ENCODE measurements at places on chromosomes 2 and 18.

DNA sequence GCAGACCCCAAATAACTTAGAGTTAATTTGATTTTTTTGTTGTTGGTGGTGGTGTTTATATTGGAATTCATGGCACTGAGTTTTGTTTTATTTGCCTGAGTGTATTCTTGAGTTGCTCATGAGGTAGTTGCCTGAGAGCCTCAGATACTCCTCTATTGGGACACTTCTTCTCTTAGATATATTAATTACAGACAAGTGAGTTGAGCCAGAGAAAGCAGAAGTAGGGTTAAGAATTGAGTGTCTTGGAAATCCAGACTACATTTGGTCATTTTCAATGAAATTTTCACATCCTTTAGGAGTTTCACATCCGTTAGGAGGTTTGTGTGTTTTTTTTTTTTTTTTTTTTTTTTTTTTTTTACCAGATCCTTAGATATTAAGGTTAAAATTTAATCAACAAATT lies 29.0 kb downstream of the FMNL2 start:
- no peak for DNase-seq

- no peak for DNase-seq
Measured at GRCh38 chr2:48733067-48733503, 22.4 kb downstream of the LHCGR start.

- DNase-seq, result no peak
Measured at GRCh38 chr2:163132850-163133249, 294.3 kb upstream of the KCNH7 start.

DNA sequence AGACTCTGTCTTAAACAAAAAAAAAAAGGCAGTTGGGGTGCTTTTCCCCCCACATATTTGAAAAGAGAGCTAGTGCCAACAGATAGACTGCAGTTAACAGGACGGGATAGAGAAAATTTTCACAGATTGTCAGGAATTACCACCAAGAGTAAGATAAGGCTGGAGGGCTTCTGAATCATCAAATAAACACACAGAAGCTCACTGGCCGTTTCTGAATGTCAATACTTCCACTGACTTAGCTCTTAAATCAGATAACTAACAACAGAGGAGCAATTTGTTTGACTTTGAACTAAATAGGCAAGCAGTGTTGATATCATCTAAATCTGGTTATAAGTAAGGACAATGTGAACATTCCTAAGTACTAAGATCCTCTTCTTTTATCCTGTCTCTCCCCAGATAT lies 34.7 kb downstream of the PIEZO2 start:
- DNase-seq, result no peak

GRCh38 chr2:7097353-7097895 lies 180.2 kb downstream of the RNF144A start:
- DNase-seq, result no peak

DNA sequence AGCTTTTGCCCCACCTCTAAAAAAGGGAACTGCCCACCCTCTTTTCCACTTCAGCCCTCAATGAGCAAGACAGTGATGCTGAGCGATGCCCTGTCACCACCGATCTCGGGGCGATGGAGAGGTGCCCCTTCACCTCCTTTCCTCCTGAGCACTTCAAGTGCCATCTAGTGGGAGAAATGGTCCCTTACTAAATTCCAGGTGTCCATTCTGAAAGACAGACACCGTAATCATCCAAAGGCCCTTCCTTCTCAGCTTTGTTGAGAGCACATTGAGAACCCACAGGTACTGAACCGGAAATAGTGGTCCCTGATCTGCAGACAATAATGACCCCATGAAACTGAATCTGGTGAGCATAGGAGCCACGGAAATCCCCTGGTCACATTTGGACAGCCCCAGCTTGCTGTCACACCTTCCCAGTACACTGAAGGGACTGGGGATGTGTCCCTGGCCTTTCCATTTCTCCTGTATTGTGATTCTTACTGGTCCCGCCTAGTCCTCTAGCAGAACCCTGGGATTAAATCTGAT lies 38.5 kb downstream of the KCTD18 start:
- no peak for DNase-seq

GRCh38 chr2:25497918-25498407 lies 156.2 kb upstream of the DNMT3A start:
- no peak for DNase-seq

- DNase-seq, result no peak
Measured at GRCh38 chr18:46445522-46446313, 211.3 kb downstream of the LOXHD1 start.

DNA sequence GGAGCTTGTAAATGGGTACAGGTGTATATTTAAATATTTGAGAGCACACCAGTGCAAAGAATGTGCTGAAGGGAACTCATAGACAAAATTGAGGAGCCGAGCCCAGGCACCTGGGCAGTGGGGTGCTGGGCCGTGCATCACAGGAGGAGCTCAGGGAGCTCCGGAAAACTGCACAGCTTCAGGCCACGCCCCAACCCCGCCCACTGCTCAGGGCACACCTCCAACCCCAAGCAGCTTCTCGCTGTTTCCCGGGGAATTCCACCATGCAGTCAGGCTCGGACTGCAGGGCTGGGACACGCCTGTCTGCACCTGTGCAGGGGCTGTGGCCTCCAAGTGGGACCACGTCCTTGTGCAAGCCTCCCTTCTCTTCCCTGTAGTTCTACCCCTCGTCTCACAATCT lies 243.0 kb downstream of the HDAC4 start:
- no peak for DNase-seq

DNA sequence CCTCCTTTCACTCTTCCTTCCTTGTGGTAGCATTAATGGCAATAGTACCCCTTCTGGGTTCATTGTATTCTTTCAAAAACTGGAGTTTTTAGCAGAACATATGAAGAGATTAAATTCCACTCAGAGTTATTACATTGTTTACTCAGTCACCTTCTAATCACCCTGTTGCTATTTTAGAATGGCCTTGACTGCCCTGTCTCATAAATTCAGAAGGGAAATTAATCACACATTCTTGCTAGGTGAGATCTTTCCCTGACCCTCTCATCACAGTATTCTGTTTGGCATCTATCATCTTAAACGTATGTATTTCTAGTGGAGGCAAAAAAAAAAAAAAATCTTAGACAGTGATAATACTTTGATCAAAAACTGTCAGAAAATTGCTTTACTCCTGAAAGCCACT lies 760.4 kb downstream of the ADCYAP1 start:
- no peak for DNase-seq

DNA sequence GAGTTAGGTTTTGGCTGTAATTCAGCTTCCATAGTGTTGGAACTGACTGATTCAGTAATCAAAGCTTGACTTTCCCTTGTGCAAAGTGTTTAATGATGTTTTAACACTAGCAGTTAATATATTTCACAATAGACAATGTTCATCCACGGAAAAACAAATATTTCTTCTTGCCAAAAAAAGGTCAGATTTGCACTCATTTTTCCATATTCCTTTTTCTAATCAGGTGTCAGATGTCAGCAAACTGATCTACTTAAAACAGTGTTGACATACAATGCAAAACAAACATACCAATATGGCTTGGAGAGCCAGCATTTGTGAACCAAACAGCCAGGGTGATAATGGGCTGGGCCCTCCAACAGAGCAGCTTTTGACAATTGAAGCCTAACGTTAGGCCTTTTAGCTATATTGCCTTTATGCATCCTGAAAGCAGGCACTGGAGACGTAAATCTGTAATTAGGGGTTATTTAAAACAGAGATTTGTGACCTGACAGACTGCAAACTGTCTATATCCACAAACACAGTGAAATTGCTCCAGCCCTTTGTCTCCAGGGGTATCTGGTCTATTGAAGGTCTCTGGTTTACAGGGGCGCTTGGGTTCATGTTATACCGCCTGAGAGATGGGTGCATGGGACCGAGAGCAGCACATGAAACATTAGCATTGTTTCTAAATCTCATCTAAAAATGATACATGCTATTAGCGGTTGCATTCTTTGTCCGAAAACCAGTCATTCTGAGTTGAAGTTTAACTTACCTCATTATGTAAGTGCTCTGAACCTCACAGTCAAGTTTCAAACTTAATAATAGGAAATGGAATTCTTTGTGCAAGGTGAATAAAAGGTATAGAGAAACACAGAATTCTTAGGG lies 7.1 kb upstream of the CDCA7 start:
- no peak for DNase-seq

GRCh38 chr18:24173997-24174396 lies 35.1 kb downstream of the CABYR start:
- DNase-seq, result no peak

DNA sequence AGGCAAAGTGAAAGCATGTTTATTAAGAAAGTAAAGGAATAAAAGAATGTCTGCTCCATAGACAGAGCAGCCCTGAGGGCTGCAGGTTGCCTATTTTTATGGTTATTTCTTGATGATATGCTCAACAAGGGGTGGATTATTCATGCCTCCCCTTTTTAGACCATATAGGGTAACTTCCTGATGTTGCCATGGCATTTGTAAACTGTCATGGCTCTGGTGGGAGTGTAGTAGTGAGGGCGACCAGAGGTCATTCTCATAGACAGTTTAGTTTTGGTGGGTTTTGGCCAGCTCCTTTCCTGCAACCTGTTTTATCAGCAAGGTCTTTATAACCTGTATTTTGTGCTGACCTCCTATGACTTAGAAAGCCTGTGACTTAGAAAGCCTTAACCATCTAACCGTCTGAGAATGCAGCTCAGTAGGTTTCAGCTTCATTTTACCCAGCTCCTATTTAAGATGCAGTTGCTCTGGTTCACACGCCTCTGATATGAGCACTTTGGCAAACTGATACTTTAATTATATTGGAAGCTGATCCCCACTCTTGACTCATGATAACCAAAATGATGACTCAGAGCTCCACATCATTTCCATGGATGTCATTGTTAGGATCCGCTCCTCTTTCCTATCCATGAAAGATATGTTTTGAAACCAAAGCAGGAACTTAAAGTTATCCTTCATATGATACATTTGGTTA lies 14.5 kb upstream of the ERMN start:
- no peak for DNase-seq

GRCh38 chr2:177302552-177302951 lies 38.0 kb upstream of the NFE2L2 start:
- DNase-seq, result no peak
